ENCODE measurements at places on chromosomes 6 and 20. TPM values are rescaled to one million over a fixed set of nuclear protein-coding genes. Genes with fewer than 3 reads are reported as not detected.

The SAMD5 gene
- total RNA-seq, result 10.3 TPM

The WFDC12 gene
- total RNA-seq, result not detected

The IRF4 gene
- under 0.01 TPM for total RNA-seq

The CLDN20 gene
- total RNA-seq, result not detected

The SNX14 gene
- total RNA-seq, result 138 TPM

The HLA-F gene
- 1.5 TPM for total RNA-seq

The ID1 gene
- 35.7 TPM for total RNA-seq

The LYRM4 gene
- total RNA-seq, result 9.1 TPM

The FHL5 gene
- total RNA-seq, result 0.74 TPM

The HLA-DQA1 gene
- under 0.01 TPM for total RNA-seq

The MTFR2 gene
- total RNA-seq, result 0.25 TPM

The SAPCD1 gene
- 0.74 TPM for total RNA-seq

Data from temporal lobe (tissue), 4 donors.